Tibial nerve (tissue), 4 donors: ENCODE measurements at places on chromosomes 5 and 9. TPM values are rescaled to one million over a fixed set of nuclear protein-coding genes. Genes with fewer than 3 reads are reported as not detected.

- DNase-seq: no peak
Measured at GRCh38 chr5:124395926-124396325, 350.5 kb downstream of the ZNF608 start.

DNA sequence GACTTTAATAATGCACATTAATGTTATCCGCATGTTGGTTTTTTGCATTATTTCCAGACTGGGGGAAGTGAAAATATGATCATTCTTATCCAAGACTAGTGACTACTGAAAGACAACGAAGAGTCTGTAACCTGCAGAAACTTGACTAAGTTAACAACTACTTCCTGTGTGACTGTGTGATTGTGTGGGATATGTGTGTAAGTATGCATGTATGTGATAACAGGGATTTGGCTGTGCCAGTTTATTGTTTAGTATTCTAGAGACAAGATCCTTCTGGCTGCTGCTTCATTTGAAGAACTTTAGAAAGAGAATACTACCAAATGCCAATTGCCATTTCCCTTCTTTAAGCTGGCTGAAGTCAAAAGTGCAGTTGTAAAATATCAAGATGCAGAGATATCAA is 375.7 kb upstream of the PRR16 start:
- DNase-seq: no peak

- no peak for DNase-seq
Measured at GRCh38 chr5:78574131-78574673, 74.4 kb downstream of the LHFPL2 start.

GRCh38 chr9:5869315-5870019 is 21.2 kb upstream of the MLANA start:
- no peak for DNase-seq

DNA sequence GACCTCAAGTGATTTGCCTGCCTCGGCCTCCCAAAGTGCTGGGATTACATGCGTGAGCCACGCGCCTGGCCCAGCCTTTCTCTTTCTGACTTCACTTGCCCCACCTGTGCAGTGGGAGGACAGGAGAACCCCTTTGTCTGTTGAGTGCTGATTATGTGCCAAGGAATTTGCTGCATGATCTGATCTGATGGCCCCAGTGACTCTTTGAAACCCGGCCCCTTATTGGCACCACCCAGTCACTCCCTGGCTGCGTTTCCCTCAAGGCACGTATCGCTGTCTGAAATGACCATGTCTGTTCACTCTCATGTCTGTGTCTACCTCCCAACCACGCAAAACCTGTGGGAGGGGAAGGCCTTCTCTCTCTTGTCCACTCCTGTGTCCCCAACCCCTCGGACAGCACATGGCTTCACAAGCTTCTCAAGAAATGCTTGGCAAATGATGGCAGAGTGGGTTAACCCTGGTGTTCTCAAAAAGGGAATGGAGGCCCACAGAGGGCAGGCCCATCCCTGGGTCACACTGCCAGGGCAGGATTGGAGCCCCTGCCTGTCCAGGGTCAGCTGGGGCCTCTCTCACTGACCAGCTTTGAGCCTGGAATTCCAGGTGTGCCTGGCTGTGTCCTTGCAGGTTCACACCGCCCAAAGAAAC is 21.9 kb downstream of the NEK6 start:
- DNase-seq: no peak

DNA sequence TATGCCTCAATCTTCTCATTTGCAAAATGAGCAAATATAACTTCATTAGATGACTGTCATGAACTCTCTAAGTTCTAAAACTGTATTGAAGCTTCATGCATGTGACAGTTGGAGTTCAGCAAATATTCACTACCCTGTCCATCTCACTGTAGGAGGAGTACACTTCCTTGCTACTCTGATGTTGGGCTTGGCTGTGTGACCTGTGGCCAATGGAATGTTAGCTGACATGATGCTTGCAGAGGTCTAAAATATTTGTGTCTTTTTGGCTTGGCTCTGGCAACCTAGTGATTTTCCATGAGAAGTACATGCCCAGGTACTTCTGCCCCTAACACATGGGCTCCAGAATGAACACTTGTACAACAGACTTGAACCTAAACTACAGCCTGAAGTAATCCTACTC is 203.1 kb upstream of the ANKH start:
- no peak for DNase-seq

The PCDHGA2 gene
- total RNA-seq: 12.8 TPM

The CTXN3 gene
- total RNA-seq: not detected
